ENCODE measurements at places on chromosomes 3 and 15. TPM values are rescaled to one million over a fixed set of nuclear protein-coding genes. Genes with fewer than 3 reads are reported as not detected.

GRCh38 chr3:172161133-172161789, 121.9 kb downstream of the FNDC3B start:
- DNase-seq = no peak
- no peaks in the 10 kb centered on the region for H3K27me3 ChIP-seq
- no peak overlapping the region for H3K4me3 ChIP-seq
- H3K4me1 ChIP-seq = no peaks in the 10 kb centered on the region
- no peak overlapping the region for H3K27ac ChIP-seq

DNA sequence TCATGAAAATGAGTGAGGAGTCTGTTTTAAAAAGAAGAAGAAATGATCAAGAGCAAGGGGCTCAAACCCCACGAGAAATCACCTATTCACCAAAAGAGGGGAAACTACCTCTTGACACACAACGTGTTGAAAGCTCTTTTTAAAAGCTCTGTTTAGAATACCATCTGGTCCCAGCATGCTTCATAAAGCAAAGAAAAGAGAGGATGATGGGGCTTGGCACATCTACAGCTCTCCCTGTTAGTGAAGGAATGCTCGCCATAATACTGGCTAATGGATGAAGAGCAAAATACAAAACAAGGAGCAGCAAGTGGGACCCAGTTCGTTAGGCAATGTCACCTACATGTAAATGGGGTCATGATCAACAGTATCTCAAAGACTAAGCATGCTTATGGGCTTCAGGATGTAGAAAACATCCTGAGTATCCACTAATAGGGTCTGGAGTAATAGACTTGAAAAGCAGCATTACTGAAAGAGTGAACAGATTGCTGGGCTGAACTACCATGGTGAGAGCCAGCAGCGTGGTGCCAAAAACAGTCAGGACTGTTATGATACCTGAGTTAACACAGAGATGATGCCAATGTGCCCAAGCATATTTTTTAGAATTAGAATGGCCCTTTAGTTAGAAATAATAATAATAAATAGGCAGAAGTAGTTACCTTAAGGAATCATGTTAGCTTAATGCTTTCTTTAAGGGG, 159.7 kb upstream of the POU1F1 start:
- no peak overlapping the region for H3K4me3 ChIP-seq
- H3K27ac ChIP-seq = no peak overlapping the region
- H3K36me3 ChIP-seq = no peaks in the 10 kb centered on the region
- no peaks in the 10 kb centered on the region for H3K27me3 ChIP-seq
- no peak for DNase-seq
- peaks cover 9% of the 10 kb centered on the region for H3K4me1 ChIP-seq

DNA sequence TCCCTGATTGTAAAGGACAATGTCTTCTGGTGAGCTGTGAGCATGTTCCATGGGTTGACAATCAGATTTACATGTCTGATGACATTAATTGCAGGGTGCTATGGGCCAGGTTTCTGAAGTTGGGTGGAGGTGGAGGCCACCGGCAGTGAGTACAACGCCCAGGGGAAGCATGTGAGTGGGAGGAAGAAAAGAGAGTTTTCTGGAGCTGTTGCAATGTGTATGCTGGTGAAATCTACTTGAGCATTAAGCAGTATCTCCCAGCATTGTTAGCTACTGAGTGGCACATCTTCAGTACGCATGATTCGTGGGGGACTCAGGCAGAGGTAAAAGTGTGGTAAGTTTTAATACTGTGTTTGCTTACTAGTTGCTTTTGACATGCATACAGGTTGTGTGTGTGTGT, 26.6 kb downstream of the TMEM45A start:
- H3K4me1 ChIP-seq = no peaks in the 10 kb centered on the region
- no peak for DNase-seq
- no peak overlapping the region for H3K4me3 ChIP-seq
- no peak overlapping the region for H3K27ac ChIP-seq
- H3K27me3 ChIP-seq = peaks cover 2% of the 10 kb centered on the region
- no peaks in the 10 kb centered on the region for H3K36me3 ChIP-seq

- no peak for DNase-seq
- H3K27ac ChIP-seq = peak overlapping the region; percentile 89
- H3K4me1 ChIP-seq = peaks cover 9% of the 10 kb centered on the region
Observed at GRCh38 chr15:59657635-59658125, 365 bp upstream of the GTF2A2 start.

DNA sequence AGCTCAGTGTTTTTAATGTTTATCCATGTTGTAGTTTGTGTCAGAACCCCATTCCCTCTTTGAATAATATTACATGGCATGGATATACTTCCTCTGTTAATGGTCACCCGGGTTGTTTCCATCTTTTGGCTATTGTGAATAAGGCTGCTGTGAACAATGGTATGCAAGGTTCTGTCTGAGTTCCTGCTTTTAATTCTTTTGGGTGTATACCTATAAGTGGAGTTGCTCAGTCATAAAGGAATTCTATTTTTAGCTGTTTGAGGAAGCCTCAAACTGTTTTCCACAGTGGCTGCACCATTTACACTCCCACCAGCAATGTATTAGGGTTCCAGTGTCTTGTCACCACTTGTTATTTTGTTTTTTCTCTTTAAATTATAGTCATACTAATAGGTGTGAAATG, 99.6 kb downstream of the SLC25A26 start:
- H3K36me3 ChIP-seq = peaks cover 7% of the 10 kb centered on the region
- DNase-seq = no peak
- H3K4me3 ChIP-seq = no peak overlapping the region

DNA sequence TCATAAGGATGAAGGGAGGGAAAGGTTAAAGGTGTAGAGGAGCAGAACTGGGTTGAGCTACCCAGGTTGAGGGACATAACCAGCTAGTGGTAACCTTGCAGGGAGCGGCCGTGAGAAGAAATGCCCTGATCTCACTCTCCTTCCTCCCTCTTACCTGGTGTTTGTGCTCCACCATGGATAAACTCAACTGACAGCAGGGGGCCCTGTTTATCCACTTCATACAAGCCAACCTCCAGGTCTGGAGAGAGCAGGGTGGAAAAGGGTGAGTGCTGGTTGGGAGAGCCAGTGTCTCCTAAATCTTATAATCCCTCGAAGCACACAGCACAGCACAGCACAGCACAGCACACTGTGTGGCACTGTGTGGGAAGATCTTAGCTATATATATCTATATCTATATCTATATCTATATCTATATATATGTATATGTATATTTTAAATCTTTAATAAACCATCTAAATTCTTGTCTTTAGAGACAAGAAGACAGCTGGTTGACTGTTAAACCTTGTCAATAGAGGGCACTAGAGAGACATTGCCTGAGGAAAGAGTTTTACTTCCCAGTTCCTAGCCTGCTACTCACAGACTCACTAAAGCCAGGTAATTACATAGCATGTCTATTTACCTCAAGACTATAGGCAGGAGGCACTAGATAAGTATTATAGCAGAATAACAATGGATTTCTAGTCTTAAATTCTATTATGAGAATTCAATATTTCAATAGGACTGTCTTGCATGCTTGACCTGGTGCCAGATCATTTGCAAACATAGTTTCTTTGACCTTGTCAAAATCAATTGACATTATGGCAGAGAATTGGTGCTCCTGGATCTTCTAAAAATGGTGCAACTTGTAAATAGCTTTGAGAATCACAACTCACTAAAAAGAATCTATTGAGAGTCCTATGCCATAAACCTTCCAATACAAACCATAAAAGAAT, 21.7 kb upstream of the FMN1 start:
- no peaks in the 10 kb centered on the region for H3K4me1 ChIP-seq
- H3K4me3 ChIP-seq = no peak overlapping the region
- no peak overlapping the region for H3K27ac ChIP-seq
- no peak for DNase-seq

IVD gene
- 46.2 TPM for total RNA-seq

Measured in activated CD4-positive, alpha-beta T cell treated with anti-CD3 and anti-CD28 coated beads for 36 hours (primary cell).